Activated naive CD4-positive, alpha-beta T cell treated with anti-CD3 and anti-CD28 coated beads, Interleukin-2, amount 50 U/mL, for 16 hours (primary cell): ENCODE measurements at places on chromosomes 11 and 22.

DNA sequence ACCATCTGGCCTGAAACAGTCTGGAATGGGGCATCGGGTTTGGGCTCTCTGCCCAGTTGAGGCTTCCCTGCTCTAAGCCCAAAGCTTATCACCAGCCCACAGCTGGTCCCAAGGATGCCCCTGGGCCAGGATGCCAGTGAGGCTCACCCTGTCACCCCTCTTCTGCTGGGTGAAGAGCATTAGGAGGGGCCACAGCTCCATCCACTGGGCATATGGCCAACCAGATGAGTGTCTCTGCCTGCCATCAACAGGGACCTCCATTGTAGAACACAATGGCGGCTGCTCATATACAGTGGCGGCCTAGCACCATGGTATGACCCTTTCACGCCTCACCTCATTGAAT, 5.6 kb downstream of the CHST1 start:
- no peak for DNase-seq

DNA sequence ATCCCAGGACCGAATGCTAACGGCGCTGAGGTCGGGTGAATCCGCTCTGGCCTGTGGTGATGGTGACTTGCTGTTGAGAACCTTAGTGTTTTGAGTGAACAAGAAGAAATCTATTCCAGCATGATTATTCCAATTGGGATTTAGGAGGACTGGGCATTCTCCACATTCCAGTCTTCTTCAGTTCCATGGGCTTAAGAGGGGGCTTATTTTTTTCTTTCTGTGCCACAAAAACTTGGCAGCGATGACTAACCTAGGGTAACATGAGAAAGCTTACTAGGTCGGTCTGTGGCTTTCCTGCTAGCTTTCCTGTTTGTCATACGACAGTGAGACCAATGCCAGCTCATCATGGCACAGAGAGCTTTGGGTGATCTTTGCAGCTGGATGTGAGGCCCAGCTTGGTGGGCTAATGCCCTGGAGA, 62.9 kb upstream of the ATXN10 start:
- DNase-seq = no peak

DNA sequence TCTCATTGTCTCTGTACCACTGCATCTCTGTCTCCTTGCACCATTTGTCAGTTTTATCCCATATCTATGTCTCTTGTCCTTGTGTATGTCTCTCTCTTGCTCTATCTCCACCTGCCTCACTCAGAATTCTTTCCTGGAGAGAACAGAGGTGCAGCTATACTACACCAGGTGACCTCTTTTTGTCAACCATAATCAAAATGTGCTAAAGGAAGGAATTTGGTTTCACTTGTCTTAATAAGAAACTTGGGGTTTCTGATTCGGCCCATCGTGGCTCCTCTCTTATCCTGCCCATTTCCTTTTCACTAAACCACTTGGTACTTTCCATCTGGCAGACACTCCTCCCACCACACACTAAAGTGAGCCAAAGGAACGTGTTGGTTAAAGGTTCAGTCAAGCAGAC, 2.0 kb upstream of the C11orf42 start:
- DNase-seq = no peak

DNA sequence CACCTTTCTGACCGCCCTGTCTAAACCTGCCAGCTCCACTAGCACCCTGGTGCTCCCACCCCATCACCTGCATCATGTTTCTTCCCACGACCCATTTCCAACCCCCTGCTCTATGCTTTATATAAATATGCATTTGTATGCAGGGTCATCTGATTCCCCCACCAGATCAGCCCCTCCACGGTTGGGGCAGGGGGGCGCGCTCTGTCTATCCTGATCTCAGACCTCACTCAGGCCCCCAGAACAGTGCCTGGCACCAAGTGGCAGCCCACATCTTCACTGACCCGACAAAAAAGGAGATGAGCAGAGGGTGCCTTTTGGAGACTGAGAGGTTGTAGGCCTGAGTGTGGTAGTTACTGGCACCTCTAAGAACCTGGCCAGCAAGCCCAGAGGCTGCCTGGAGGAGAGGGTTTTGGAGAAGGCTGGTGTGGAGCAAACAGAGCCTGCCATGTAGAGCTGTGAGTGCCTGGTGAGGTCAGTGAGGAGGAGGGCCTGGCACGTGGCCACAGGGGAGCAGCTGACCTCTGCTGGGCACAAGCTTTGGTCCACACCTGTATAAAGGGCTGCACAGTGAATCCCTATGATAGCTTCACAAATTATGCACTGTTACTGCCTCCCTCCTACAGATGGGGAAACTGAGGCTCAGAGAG, 86.3 kb upstream of the RTL6 start:
- no peak for DNase-seq

GRCh38 chr11:73248526-73249185, 23.5 kb upstream of the P2RY6 start:
- no peak for DNase-seq

- DNase-seq = no peak
Measured at GRCh38 chr11:17760102-17761029, 25.8 kb downstream of the KCNC1 start.

GRCh38 chr11:113274713-113275582, 39.4 kb upstream of the TTC12 start:
- no peak for DNase-seq

DNA sequence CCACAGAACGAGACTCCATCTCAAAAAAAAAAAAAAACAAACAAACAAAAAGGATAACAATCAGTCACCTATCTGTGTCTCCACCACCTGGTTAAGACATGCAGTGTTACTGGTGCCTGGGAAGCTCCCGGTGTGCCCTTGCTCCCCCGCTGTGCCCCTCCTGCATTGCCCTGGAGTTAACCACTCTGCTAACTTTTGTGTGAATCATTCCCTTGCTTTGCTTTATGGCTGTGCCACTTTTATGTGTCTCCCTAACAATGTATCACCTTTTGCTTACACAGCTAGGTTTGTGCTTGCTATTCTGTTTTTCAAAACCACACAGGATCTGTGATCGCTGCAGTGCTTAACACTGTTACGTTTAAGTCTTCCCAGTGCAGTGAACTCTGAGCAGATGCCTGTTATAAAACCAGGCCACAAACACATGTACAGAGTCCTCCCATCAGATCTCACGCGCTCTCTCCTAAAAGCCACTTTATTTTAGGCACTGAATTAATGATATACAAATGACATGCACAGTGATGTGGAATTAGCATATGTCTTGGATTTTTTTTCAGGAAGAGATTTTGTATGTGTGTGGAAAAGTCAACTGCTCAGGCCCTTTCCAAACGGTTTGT, 69.9 kb downstream of the BUD13 start:
- DNase-seq = no peak
